ENCODE measurements at places on chromosomes 4 and X.
A peak's percentile ranks its signal among the peaks of the same experiment; 100 is the strongest.

- DNase-seq: no peak
Observed at GRCh38 chrX:41621222-41621723, 67.5 kb upstream of the GPR34 start.

DNA sequence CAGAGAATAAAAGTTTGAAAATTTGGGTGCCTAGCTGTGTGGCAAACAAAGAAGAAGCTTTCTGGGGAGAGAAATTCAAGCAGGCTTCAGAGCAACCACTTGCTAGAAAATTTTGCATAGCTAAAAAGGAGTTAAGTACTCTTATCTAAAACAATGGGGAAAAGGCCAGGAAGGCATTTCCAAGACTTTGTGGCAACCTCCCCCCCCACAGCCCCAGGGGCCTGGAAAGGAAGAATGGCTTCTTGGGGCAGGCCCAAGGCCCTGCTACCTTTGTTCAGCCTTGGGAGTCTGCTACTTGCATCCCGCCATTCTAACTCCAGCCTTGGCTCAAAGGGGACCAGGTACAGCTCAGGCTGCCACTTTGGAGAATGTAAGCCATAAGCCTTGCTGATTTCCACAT, 102.2 kb downstream of the PTCHD1 start:
- no peak for DNase-seq

DNA sequence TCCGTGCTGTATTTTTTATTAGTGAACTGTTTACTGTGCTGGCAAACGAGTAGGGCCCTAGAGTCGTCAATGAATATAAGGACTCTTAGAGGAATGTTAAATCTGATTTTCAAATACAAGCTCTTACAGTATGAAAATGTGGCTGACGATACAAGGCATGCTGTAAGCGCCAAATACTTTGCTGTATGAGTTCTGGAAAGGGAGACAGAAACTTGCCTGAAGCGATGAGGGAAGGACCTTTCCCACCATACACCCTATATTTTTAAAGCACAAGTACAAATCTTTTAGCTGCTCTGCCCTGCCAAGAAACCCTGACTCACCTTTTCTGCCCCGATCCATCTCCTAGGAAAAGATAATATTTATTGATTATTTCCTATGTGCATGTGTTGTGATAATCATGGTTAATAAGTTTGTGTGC, 15.7 kb upstream of the RUFY3 start:
- DNase-seq: no peak

GRCh38 chrX:27996132-27996531, 14.9 kb upstream of the DCAF8L1 start:
- DNase-seq: no peak

DNA sequence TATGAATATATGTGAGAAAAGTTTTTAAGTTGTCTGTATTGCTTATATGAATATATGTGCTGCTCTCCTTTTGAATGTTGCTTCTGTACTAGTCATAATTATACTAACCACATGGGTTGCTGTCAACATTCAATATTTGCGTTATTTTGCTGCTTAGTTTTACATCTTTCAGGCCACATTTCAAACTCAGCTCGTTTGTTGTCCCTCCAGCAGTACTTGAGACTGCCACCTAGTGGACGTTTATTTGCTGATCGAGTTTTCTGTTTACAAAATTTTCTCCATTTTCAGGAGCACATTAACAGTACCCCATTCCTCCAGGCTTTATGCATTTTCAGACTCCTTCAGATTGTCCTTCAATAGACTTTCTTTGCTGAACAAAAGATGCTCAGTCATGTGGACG, 75.8 kb downstream of the NUDT11 start:
- peak; percentile 20 for DNase-seq
